ENCODE measurements at places on chromosomes 12 and 14.

GRCh38 chr14:51176839-51177238 is 63.2 kb upstream of the TMX1 start:
- no peak for DNase-seq

GRCh38 chr12:104941454-104941853 is 16.6 kb downstream of the SLC41A2 start:
- no peak for DNase-seq

- no peak for DNase-seq
These were observed 52.1 kb downstream of the KICS2 start for GRCh38 chr12:64170024-64170423.

- no peak for DNase-seq
These were observed 238.5 kb upstream of the NAV3 start for GRCh38 chr12:77591959-77592743.

DNA sequence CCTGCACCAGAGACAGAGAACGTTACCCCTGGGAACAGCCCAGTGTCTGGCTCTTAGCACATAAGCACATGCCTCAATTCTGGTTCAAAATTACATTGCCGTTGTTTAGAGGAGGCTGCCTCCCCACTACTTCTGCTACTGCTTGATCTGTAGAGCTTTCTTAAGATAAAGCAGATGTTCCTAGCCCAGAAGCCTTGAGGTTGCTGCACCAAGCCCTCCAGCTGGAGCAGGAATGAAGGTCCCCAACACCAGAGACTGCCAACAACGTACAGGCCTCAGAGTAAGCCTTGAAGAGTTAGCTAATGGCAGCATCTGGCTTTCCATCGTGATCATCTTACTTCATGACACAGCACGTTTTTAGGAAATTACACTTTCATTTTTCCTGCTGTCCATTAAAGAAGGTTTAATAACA is 34.7 kb upstream of the AMIGO2 start:
- DNase-seq, result no peak

DNA sequence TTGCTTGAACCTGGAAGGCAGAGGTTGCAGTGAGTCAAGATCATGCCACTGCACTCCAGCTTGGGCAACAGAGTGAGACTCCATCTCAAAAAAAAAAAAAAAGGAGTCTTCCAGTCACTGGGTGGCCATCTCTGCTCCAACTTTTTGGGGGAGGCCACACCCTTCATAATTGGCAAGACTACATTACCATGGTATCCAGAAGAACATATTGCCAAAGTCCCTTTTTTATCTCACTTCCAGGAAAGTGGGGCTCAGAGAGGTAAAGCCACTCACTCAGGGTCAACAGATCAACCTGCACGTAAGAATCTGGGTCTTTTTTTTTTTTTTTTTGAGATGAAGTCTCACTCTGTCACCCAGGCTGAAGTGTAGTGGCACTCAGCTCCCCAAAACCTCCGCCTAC is 5.0 kb upstream of the CD63 start:
- DNase-seq, result no peak

DNA sequence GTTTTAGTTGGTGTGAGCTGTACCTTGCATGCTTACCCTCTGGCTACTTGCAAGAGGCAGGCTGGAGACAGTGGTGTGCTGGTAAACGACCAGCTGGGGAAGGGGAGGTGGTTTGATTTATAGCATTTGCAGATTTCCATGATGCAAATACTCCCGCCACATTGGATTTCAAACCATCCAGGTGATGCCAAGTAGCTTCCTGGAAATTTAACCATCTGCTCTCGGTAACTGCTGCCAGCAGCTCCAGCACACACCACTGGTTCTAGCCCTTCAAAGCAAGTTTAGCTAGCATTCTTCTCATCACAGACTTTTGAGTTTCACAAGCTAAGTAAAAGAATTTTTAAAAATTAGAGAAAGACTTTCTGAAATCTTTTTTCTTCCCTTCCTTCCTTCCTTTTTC is 104.5 kb upstream of the AMIGO2 start:
- DNase-seq, result no peak

DNA sequence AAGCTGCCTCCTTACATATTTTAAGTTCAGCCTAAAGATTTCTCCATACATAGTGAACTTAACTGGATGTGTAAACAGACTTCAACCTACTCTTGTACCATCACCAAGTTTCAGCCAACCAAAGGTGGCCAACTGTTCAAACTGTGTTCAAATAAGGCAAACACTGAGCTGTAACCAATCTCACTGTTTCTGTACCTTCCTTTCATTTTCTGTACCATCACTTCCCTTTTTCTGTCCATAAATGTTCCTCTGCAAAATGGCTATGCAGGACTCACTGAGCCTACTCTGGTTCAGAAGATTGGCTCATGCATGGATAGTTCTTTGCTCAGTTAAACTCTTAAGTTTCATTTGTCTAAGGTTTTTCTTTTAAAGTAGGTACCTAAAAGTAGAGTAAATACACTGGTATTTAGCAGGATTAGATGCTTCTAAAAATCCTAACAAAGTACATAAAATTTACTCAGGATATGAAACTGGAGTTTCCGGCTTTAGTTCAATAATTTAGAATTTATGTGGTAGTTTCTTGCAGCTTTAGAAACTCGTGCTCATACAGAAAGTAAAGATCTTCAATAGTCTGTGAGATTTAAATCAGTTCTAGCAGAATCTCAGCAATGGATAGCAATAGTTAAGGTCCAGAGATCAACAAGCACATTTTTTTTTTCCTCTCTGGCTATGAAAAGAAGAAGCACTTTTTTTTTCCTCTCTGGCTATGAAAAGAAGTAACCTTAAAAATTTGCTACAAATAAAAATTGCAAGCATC is 282.0 kb upstream of the PPFIA2 start:
- DNase-seq, result no peak

GRCh38 chr12:122137229-122137628 is 36.8 kb downstream of the IL31 start:
- no peak for DNase-seq

- no peak for DNase-seq
These were observed 163.5 kb upstream of the ALG10B start for GRCh38 chr12:38152816-38153736.

- DNase-seq, result no peak
These were observed 15.5 kb downstream of the E2F7 start for GRCh38 chr12:77049767-77050353.

Data from activated T-cell treated with anti-CD3 and anti-CD28 coated beads for 48 hours (primary cell).